ENCODE measurements at places on chromosomes 4 and X.
A peak's percentile ranks its signal among the peaks of the same experiment; 100 is the strongest.

DNA sequence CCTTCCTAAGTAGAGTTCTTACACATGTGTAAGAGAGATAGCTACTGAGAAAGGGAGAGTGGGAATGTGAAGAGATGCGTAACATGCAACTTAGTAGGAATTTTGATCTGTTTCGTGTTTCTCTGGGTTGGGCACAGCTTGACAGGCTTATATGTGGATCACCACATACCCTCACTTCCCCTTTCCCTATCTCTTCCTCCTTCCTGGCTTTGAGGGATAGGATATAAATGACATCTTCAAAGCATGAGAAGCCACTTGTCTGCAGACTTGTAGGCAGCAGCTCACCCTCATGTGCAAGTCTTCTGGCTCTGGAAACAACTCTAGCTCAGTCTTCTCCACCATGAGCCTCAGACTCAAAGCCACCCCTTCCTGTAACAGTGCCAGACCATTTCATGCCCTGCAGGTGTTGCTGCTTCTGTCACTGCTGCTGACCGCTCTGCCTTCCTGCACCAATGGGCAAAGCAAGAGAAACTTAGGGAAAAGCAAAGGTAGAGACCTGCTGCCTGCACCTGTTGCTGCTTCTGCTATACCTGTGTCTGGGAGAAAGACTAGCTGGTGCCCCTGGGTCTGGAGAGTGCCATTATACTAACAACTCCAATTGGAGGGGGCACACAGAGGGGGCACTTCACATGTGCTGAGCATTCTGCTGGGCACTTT, 5.4 kb upstream of the PF4V1 start:
- no peak for DNase-seq

- no peak for DNase-seq
These were observed 414.1 kb downstream of the CENPC start for GRCh38 chr4:67131224-67131623.

DNA sequence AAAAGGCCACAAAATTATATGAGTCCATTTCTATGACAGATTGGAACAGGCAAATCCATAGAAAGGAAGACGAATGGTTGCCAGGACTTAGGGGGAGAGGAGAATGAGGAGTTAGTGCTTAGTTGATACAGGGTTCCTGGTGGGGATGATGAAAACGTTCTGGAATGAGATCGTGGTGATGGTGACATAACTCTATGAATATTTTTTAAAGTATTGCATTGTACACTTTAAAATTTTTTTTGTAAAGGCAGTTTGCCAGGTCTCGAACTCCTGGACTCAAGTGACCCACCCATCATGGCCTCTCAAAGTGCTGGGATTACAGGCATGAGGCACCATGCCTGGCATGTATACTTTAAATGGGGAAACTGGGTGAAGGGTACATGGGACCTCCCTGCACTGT, 9.9 kb upstream of the CCNQ start:
- peak; percentile 6 for DNase-seq

DNA sequence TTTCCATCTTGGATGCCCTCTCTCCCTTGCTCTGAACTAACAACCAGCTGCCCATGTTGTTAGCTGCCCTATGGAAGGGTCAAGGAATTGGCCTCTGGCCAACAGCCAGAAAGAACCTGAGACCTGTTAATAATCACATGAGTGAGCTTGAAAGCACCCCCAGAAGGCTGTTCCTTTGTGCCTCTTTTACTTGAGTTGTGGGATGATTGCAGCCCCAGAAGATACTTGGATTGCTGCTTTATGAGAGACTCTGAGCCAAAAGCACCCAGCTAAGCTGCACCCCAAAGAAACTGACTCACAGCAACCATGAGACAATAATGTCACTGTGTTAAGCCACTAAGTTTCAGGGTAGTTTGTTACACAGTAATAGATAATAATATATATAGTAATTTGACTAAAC, 73.3 kb downstream of the FRYL start:
- DNase-seq, result no peak

GRCh38 chr4:7710126-7710525, 229.5 kb downstream of the AFAP1 start:
- DNase-seq, result no peak

- DNase-seq, result peak; percentile 14
These were observed 48.5 kb downstream of the MRPL1 start for GRCh38 chr4:77911091-77911490.

DNA sequence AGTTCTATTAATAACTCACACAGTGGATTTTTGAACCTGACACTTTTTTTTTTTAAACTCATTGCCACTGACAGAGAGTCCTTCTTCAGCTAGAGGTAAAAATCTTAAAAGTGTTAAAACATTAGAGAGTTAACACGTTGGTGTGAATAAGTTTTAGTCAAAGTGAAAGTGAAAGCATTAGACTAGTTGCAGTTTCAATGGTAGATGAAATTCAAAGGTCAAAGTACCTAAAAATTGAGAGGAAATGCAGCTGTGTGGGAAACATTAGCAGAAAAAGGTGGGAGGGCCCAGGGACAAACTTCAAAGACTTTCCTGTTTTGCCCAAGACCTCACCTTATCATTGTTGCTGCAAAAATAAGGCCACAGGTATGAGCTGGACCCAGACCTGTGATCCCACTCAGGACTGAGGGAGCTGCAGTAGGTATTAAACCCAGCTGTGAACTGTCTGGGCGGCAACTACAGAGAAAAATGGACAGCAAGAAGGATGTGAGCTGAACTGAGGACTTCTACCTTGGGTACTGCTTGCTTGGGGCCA, 17.6 kb upstream of the GABRA4 start:
- no peak for DNase-seq

- DNase-seq, result peak; percentile 18
These were observed 159.9 kb downstream of the SCFD2 start for GRCh38 chr4:53205970-53206369.

DNA sequence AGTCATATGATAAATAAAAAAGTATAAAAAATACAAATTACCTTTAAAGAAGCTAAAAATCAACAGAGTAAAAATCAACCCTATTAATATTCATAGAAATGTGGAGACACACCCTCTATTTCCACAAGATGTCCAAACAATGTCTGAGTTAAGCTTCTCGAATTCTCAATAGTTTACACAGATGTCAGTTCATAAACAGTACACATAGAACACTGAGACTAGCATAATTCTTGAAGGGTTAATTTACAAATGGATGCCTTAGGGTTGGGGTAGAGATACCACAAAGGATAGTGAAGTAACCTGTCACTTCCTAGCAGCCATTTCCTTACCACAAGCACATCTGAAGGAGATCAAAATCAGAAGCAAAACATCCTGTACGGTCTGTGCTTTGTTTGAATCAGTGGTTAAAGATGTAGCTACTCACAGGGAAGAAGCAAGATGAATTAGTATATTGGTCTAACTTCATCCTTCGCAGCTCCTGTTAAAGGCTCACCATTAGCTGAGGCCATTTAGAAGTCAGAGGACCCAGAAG, 2393.9 kb downstream of the ARAP2 start:
- DNase-seq, result no peak

DNA sequence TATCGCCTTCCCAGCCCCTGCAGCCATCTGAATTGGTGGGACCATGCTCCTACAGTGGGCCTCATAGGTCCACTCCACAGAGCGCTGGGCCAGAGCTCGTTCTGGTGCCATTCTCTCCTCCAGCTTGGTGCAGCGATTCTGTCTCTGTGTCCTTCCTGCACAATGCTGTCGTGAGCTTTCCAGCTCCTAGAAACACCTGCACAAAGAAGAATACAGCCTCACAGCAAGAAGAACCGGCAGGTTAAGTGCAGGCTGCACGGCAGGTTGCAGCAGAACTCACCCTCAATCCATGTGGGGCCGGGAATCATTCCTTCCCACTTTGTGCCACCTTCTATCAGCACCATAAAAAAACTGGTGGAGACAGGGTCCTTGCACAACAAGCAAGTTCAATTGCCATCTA, 101.2 kb upstream of the ENPP6 start:
- no peak for DNase-seq

DNA sequence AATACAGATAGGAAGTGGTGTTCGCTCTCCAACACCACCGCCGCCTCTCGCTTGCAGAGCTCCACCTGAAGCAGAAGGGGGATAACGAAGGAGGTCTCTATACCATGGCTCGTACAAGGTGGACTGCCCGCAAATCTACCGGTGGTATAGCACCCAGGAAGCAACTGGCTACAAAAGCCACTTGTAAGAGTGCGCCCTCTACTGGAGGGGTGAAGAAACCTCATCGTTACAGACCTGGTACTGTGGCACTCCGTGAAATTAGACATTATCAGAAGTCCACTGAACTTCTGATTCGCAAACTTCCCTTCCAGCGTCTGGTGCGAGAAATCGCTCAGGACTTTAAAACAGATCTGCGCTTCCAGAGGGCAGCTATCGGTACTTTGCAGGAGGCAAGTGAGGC, 5.2 kb upstream of the BMP15 start:
- no peak for DNase-seq

GRCh38 chr4:4323705-4324534, 33.9 kb downstream of the ZBTB49 start:
- no peak for DNase-seq

GRCh38 chr4:40331961-40332360, 3.2 kb upstream of the CHRNA9 start:
- no peak for DNase-seq

DNA sequence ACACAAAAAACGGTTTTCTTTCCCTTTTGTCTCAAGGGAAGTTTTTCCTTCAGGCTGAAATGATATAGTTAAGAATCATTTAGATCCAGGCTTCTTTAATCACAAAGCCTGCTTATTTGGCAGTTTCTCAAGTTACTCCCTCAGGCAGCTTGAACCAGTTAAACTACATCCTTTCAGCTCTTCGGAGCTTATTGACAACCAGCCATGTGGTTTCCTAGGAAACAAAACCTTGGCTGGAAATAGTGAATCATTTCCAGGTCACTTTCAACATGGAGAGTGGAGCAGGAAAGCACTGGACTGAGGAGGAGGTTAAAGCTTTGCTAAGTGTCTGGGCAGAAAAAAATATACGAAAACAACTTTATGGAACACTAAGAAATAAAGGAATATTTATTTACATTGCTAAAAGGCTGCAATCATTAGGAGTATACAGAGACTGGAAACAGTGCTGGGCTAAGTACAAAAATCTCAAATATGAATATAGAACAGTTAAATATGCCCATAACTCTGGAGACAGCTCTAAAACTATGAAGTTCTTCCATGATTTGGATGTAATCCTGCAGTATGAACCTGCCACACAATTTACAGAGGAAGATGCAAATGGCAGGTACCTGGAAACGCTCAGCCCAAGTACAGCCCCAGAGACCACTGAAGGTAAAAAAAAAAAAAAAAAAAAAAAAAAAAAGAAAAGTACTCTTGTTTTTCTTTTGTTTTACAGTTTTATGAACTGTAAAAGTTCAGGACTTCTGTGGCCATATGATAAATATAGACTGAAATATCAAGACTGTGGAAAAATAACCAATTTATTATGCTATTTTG, 23.2 kb upstream of the AASDH start:
- DNase-seq, result peak; percentile 90

DNA sequence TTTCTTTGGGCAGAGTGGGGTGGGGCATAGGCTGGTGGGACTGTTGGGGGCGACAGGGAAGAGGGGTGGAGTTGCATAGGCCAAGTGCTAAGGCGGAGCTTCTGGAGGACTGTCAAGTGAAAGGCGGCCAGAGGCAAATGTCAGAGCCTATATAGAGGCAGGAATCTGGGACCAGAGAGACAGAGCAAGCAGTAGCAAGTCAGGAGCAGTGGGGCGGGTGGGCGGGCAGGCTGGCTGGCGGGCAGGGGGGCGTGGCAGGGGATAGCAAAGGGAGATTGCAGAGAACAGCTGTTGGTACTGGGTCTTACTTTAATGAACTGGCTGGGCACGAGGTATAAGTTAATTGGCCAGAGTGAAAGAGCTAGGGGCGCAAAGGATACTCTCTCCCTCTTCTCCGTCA, 89.8 kb downstream of the RTL9 start:
- DNase-seq, result no peak

- no peak for DNase-seq
These were observed 91.0 kb upstream of the PPP1R2C start for GRCh38 chrX:42869011-42869410.

Measured in HCEC 1CT (cell line).